ENCODE measurements at places on chromosomes 12 and 14.

GRCh38 chr12:110885152-110885840 lies 35.1 kb downstream of the MYL2 start:
- DNase-seq = no peak

DNA sequence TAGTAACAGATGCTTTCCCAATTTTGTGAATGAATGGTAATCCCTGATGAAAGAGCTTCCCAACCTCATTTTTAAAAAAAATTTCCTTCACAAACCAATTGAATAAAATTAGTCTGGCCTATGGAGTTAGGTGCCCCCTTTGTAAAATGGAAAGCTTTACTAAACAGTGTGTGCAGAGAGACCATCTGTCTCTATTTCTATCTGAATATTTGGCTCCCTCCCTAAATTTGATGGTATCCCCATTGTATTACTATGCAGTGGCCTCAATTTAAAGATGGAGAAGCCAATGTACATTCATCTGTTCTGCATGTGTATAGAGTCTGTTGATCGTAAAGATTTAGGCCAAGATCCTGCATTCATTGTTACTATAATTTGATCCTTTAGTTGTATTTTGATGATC lies 397.7 kb upstream of the RGS6 start:
- no peak for DNase-seq

GRCh38 chr12:71069311-71069710 lies 88.5 kb downstream of the TSPAN8 start:
- DNase-seq = no peak

DNA sequence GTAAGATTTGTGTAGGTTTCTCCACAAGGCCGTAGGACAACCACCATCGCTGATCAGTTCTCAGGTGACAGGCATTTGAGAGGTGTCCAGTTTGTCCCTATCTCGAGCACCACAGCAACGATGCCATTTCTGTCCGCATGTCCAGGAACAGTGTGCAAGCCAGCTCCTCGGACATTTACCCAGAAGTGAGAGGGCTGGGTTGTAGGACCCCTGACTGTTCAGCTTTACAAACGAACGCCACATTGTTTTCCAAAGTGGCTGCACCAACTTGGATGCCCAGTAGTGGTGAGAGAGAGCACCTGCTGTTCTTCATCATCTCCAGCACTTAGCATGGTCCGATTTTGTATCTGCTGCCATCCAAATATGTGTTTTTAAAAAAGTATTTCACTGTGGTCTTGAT lies 38.6 kb downstream of the CYP46A1 start:
- DNase-seq = no peak

DNA sequence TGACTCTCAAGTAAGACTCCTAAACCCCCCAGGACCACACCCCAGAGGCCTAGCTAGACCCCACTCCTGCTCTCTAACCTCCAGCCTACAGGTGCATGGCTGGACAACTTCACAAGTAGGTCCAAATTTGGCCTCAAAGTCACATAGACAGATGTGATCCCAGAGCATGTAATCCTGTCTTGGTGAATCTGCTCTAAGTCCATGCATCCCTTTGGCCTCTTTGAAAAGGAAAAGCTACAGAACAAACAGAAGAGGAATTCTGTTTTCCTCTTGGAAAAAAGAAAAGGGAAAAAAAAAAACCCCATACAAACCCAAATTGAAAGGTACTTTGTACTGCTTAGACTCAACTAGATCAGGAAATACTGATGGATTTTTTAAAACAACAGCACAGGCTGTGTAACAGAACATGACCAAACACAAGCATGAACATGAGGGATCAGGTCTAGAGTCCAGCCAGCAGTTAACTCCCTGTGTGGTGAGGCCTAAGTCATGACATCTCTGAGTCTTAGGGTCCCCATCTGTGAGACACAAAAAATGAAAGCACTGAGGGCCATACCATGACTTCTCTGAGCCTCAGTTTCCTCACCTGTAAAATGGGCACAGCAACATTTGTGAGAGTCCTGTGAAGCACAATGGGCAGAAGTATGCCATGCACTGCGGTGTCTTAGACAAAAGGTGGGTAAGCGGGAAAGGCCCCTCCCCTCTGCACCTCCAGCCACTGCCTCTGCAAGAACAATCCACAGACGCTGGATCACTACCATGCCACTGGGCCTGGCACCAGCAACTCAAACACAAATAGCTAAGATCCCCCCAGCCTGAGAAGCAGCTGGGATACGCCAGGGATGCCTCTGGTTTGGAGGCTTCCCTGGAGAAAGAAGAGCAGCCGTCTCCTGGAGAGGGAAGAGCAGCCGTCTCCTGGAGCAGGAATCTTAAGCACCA lies 9.9 kb downstream of the PITPNM2 start:
- DNase-seq = no peak

- DNase-seq = peak; percentile 67
These were observed 1.2 kb upstream of the AP1G2 start for GRCh38 chr14:23568600-23569331.

- DNase-seq = no peak
These were observed 23.2 kb upstream of the RIN3 start for GRCh38 chr14:92490239-92490959.

GRCh38 chr14:69580009-69580577 lies 5.4 kb upstream of the CCDC177 start:
- peak; percentile 66 for DNase-seq

GRCh38 chr14:40859055-40859454 lies 747.6 kb upstream of the LRFN5 start:
- DNase-seq = no peak

- DNase-seq = no peak
These were observed 362.6 kb downstream of the AEBP2 start for GRCh38 chr12:19801941-19802340.

GRCh38 chr14:99734406-99735051 lies 50.4 kb downstream of the CYP46A1 start:
- no peak for DNase-seq

- DNase-seq = no peak
These were observed 67.1 kb upstream of the KRR1 start for GRCh38 chr12:75578546-75578945.

DNA sequence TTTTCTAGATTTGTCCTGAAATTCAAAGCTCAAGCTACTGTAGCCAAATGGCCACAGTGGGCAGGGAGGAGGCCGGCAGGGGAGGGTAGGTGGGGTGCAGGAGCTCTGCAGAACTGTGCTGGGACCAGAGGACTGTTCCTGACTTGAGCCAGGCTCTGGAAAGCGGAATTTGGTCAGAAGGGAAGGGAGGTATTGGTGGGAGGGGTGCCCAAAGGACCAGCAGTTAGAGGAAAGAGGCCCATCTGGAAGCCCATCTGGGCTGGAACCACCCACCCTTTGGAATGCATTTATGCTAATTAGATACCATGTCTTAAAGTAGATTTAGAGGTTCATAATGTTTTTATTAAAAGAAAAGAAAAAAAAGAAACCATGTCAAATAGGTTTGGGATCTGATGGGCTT lies 24.5 kb upstream of the JPH4 start:
- DNase-seq = no peak

DNA sequence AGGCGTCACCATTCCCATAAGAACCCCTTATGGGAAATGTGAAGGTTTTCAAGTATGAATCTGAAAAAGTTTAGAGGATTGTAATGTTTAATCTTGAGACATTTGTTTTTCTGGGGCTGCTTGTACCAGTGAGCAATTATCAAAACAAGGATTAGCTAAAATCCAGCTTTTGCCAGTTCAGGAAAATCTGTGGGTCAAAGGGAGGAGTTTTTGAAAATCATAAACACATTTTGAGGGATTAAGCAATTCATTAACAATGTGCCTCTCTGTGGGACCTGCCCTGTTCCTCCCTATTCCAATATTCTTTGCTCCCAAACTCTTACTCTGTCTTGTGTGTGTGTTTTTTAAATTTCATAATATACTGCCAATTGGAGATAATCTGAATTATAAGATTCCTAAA lies 11.7 kb upstream of the DAAM1 start:
- DNase-seq = no peak

GRCh38 chr12:112710414-112710813 lies 81.1 kb upstream of the RPH3A start:
- no peak for DNase-seq

GRCh38 chr14:71121001-71121400 lies 213.7 kb downstream of the PCNX1 start:
- DNase-seq = no peak

GRCh38 chr14:105487986-105488777 lies 1.5 kb downstream of the CRIP1 start:
- DNase-seq = no peak

- no peak for DNase-seq
These were observed 194.8 kb upstream of the DCN start for GRCh38 chr12:91377436-91377835.

- peak; percentile 81 for DNase-seq
These were observed at the start of gene DPY19L2 for GRCh38 chr12:63668028-63668799. DPY19L2 (minus strand) TSS chr12:63668493; CDS start chr12:63668393, 100 bp downstream.

DNA sequence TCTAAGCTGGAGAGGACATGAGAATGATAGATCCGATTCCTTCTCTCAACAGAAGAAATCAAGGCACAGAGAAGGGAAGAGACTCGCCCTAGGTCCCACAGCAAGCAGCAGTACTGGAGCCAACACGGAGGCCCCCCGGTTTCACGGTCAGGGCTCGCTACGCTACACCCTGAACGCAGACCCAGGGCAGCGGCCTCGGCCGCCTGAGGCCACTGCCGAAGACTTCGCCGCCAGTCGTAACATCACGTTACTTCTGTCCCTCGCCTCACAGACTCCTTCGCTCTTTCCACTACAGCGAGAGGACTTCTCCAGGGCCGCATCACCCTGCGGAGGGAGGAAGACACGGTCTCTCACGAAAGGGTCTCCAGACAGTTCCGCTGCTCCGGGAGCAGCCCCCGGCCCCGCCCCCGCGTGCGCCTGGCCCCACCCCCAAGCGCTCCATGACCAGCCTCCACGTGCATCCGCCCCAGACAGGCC lies 411 bp upstream of the DCAF4 start:
- no peak for DNase-seq

DNA sequence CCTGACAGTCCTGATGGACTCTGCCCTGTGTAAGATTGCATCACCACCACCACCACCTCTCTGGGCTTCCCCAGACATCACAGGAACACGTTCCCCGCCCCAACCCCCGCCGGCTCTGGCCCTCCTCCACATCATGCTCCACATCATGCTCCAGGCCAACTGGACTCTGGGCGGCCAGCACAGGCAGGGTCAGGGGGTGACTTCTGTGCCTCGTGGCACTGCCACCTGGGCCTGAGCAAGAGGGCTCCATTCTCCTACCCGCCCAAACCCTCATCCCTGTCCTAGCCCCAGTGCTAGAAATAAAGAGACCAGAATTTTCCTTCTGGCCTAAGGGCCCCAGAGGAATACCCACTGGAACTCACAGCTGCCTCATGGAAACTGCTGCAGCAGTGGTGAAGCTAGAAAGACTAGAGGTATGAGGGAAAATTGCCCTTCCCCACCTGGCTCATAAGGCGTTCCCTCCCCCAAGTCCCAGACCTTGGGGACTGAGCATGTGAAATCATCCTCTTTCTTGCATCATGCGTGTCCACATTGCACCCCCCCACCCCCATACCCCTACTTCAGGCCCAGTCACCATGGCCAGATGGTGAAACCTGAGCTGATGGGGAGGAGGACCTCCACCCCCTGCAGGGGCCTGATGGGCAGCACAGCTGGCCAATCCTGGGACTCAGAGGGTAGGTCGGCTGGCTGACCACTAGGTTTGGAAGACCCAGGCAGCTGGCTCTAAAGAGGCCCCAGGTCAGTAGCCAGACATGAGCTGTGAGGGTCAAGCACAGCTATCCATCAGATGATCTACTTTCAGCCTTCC lies at the start of gene INHBE:
Gene INHBE, plus strand, starts transcription at position 742 of the 808 bp plus-strand sequence. CDS start 230 bp downstream, outside the sequence.
- DNase-seq = peak; percentile 58

DNA sequence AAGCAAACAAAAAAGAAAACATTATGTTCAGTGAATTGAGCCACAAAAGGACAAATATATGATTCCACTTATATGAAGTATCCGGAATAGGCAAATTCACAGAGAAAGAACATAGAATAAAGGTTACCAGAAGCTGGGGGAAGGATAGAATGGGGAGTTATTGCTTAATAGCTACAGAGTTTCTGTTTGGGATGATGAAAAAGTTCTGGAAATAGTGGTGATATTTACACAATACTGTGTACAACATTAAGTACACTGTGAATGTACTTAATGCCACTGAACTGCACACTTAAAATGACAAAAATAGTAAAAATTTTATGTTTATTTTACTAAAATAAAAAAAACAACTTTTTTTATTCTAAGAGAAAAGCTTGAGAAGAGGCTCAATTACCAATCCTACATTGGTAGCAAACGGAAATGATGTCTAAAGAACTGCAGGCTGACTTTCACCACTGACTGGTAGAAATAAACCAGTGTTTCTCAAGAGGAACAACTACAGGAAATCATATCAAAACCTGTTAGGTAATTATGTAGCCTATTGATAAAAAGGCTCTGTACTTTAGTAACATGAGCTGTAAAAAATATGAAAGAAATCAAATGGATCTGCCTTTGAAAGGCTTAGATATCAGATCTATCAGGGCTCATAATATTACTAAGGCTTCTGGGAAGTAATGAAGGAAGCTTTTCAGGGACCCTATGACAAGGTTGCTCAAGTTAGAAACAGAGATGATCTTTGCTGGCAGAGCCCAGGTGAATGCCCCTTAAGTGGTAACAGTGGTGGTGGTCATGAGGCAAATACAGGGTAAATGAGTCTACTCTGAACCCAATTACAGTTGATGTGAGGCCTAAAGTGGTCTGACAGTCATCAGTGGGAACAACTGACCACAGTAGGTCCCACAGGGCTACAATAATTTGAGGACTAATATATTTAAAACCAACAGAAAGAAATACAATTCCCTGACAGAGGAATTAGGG lies 41.3 kb downstream of the BAZ1A start:
- DNase-seq = no peak

DNA sequence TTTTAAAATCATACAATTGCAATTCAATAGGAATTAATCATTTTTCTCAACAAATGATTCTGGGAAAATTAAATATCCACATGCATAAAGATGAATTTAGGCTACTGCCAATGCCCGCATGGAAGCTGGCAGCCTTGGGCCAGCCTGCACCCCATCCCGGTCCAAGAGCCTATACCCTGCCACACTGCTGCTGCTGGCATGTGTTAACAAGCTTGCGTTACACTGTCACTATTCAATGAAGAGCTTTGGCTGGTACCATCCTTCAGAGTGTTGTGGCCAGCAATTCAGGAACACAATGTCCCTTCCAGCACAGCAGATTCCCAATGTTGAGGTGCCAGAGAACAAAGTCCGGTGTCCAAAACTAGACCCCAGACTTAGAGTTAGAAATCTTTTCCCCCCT lies 13.6 kb upstream of the TAS2R14 start:
- no peak for DNase-seq

DNA sequence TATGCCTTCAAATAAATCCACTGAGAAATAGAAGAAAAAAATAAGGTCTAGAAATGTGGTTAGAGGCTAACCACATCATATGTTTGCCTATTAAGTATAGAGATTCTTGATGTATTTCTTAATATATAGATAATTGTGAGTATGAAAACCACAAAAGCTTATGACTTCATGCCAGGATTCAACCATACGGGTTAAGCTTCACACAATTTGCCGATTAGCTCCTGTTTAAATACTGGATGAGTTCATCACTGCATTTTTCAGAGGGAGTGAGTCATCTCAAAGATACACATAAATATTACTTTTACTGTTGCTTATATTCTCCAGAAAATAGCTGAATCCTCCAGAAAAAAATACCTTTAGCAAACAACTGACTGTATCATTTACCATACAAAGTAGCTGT lies 79.6 kb downstream of the RPL10L start:
- DNase-seq = no peak

GRCh38 chr12:123122626-123123025 lies 28.3 kb downstream of the PITPNM2 start:
- no peak for DNase-seq

GRCh38 chr14:95069547-95069946 lies 87.8 kb downstream of the DICER1 start:
- DNase-seq = no peak

Measured in Calu3 (cell line).